HCEC 1CT (cell line): ENCODE measurements at places on chromosomes 3 and 15.

GRCh38 chr15:23387621-23388190 is 33.2 kb downstream of the GOLGA8S start:
- no peak for DNase-seq

DNA sequence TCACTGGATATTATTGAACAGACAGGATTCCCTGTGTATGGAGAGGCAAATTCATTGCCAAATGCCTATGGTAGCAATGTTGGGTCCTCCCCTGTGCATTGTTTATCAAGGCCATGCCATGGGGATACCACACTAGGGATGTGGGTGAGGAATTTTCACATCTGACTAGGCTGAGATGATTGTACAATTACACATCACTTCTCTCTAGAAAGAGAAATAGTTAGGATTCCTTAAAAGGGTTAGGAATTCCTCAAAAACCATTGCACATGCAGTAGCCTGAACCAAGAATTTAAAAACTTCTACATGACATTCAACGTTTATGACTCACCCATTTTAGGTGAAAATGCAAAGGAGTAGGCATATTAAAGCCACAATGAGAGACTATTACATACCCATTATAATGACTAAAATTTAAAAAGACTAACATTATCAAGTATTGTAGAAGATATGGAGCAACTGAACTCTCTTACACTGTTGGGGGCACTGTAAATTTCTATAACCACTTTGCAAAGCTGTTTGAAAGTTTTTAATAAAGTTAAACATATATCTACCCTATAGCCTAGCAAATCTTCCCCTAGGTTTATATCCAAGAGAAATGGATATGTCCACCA is 175.9 kb downstream of the THRB start:
- DNase-seq: peak; percentile 88

DNA sequence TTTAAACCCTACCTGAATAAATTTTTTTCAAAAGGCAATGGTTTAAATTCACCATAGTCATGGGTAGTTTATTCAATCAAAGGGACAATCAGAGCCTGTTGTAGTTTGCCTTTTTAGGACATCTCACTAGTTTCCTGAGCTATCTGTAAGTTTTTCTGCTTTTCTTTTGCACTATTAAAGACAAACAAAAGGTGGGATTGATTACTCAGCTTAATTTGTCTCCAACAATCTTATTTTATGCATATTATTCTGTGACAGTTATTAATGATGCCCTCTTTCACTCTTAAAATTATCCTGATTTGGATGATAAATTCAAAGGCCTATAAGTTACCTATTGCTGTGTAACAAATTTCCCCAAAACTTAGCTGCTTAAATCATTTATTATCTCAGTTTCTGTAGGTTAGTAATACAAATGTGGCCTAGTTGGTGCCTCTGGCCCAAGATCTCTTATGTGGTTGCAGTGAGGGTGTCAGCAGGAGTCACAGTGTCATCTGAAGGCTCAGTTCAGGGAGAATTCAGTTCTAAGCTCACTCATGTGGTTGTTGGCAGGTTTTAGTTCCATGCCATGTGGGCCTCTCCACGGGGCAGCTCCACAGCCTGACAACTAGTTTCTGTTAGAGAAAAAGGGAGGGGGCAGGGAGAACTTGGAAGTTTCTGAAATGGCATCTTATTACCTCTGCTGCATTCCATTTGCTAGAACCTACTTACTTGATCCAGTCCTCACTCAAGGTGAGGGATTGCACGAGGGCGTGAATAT is 16.0 kb downstream of the ARMC8 start:
- DNase-seq: no peak

DNA sequence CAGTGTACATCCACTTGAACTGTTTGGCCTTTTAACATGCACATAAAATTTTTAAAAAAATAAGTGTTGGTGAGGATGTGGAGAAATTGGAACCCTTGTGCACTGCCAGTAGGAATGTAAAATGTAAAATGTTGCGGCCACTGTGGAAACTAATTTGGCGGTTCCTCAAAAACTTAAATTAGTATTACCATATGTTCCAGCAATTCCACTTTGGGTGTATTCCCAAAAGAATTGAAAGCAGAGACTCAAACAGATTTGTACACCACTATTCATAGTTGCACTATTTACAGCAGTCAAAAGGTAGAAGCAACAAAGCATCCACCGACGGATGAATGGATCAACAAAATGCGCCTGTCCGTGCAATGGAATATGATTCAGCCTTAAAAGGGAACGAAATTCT is 55.2 kb upstream of the SEC61A1 start:
- DNase-seq: no peak

DNA sequence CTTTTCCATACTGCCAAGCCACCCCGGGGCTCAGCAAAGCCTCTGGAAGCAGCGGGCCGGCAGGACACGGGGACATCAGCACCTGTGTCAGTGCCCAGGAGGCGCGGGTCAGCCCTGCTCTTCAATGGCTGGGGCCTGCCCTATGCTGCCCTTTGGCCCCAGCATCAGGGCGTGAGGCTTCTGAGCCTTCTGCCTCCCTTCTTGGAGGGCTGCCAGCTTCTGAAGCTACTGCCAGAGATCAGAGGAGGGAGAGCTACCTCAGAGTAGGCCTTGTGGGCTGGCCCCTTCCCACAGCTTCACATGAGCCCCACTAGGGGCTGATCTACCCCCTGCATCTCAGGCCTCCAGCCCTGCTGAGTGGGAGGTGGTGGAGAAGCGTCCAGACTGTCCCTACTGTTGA is 13.0 kb upstream of the TMEM115 start:
- DNase-seq: no peak

DNA sequence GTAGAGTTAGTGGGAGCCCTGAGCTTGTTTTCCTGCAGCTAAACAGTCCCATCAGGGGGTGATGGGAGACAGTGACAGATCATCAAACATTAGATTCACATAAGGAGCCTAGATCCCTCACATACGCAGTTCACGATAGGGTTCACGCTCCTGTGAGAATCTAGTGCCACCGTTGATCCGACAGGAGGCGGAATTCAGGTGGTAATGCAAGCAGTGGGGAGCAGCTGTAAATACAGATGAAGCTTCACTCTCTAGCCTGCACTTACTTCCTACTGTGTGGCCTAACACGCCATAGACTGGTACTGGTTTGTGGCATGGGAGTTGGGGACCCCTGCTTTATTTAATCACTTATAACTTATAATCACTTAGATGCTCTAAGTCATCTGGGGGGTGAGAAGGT is 179.1 kb downstream of the AKAP13 start:
- DNase-seq: no peak

DNA sequence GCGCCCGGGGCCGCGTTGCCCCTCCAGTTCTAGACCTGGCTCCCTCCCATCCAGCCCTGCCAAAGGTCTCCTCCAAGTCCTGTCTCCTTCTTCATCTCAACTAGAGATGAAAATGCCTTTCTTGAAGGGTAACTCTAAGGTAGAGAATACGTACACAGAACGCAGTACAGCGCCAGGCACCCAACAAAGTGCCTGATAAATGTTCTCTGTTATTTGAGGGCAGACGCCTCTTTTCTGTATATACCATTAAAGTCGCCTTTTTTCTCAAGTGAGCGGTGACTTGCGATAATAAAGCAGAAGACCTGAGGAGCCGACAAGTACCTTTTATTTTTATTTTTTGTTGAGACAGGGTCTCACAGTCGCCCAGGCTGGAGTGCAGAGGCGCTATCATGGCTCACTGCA is 809 bp downstream of the CRTAP start:
- no peak for DNase-seq

DNA sequence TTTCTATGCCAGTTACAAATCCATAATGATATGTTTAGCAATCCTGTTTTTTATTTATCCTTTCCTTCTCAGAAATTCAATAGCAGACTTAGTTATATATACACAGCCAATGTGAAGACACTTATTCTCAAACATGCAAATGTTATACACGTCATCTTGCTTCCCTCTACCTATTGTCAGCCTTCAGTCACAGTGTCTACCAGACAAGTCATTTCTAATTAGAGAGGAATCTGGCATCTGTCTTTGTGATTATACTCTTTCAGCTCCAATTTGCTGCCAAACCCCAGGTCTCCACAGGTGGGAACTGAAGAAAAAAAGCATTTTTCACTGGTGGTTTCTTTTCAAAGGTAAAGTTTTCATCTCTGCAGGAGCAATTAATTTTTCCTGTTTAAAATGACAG is 793.1 kb downstream of the AGBL1 start:
- DNase-seq: no peak

- no peak for DNase-seq
Measured at GRCh38 chr3:125433091-125433534, 58.0 kb upstream of the ZNF148 start.

GRCh38 chr3:10644189-10644588 is 138.8 kb upstream of the ATP2B2 start:
- DNase-seq: no peak

- peak; percentile 49 for DNase-seq
Measured at GRCh38 chr3:194687638-194688199, 2.0 kb downstream of the FAM43A start.

GRCh38 chr3:100972867-100973266 is 20.4 kb downstream of the ABI3BP start:
- DNase-seq: peak; percentile 64

DNA sequence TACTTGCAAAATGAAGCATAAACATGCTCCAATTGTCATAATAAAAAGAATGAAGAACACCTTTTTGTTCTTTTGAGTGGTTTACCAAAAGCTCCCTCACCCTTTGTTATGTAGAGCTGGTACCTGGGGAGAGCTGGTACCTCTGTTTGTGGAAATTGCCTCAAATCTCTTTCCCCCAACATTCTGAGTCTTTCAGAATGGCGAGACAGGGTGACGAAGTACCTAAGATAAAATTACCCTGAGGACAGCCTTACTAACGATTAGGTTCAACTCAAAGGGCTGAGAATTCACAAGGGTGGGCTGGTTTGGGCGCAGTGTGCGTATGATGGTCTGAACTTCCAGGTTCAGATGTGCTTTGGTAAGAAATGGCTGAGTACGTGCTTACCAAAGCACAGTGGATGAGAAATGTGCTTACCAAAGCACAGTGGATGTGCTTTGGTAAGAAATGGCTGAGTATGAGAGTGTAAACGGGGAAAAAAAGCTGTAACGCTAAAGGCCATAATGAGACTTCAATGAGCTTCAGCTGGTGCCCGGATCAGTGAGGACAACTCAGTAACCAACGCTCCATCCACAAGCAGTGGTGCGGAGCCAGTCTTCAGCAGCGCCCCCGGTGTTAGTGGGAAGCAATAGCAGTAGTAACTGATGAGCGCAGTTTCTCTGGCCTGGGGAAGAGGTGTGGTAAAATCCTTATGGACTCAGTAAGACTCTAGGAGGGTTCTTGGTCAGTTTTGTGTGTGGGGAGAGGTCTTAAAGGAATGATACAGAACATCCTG is 72.3 kb upstream of the LRIG1 start:
- DNase-seq: no peak
